Forelimb muscle (tissue), 1 donor: ENCODE measurements at places on chromosomes 12 and 14. TPM values are rescaled to one million over a fixed set of nuclear protein-coding genes. Genes with fewer than 3 reads are reported as not detected.

GRCh38 chr12:50192908-50193307 is 25.7 kb upstream of the CERS5 start:
- DNase-seq, result no peak

DNA sequence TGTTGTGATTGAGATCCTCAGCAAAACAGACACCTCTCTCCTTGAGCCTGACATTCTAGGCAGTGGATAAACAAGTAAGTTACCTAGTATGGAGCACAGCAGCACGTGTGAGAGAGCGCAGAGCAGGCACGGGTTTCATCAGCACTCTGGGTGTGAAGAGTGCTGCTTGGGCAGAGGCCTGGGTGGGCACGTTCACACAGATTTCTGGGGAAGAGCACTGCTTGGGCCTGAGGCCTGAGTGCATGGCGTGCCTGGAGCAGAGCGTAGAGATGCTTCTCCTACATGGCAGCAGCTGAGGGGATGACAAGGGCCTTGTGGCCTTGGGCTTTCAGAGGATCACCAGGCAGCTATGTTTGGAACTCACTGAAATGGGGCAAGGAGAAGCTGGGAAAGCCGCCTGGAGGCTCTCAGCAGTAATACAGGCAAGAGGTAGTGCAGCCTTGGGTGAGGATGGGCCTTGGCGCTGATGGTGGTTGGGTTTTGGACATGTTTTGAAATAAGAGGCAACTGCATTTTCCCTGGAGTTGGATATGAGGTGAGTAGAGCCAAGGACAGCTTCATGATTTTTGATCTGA is 17.6 kb downstream of the CKB start:
- no peak for DNase-seq

- DNase-seq, result no peak
Observed at GRCh38 chr14:104509673-104510072, 69.9 kb upstream of the C14orf180 start.

DNA sequence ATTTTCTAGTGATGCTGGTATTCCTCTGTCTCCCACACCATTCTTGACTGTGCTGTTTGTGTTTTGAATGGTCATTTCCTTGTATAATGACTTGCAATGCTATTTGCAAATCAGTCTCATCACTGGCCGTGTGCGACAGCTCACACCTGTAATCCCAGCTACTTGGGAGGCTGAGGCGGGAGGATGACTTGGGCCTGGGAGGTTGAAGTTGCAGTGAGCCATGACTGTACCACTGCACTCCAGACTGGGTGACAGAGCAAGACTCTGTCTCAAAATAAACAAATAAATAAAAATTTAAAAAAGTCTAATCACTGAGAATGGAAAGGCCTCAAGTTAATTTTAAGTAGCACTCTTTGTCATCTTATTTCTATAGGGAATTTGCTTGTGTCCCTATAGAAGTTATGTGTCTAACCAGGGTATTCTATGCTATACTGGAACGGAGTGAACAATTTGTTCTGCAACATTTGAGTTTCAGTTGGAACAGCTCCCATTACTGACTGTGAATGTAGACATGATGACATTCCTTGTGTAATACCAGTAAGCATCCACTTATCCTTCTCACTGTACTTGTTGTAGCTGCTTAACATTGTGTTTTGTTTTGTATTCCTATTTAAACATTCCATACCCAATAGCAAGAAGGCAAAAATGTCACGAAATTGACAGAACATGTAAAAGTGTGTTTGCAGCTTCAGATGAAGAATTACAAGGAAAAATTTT is 126.3 kb downstream of the MGST1 start:
- peak; percentile 17 for DNase-seq

- DNase-seq, result no peak
Observed at GRCh38 chr12:109946913-109947312, 46.8 kb downstream of the TCHP start.

DNA sequence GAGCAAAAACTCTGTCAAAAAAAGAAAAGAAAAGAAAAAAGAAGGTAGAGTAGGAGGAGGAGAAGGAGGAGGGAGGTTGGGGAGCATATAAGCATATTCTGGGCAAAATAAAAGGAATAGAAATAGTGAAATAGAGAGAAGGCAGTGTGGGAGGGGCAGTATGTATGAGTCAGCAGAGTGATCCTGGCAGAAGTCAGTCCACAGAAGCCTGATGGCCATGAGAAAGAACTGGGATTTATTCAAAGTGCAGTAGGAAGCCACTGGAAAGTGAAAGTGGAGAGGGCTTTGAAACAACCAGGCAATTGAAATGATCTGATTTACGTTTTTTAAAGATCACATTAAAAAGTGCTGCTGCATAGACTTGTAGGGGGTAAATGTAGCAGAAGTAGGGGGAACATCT is 368.6 kb upstream of the USP15 start:
- DNase-seq, result no peak

- no peak for DNase-seq
Observed at GRCh38 chr12:94553130-94553519, 93.5 kb upstream of the CEP83 start.

GRCh38 chr12:13843841-13844240 is 137.6 kb downstream of the GRIN2B start:
- DNase-seq, result no peak

- no peak for DNase-seq
Observed at GRCh38 chr12:69837657-69838415, 12.8 kb downstream of the MYRFL start.

GRCh38 chr12:44847888-44848702 is 28.0 kb downstream of the NELL2 start:
- DNase-seq, result no peak

GRCh38 chr14:99806836-99807235 is 13.6 kb downstream of the EML1 start:
- no peak for DNase-seq

DNA sequence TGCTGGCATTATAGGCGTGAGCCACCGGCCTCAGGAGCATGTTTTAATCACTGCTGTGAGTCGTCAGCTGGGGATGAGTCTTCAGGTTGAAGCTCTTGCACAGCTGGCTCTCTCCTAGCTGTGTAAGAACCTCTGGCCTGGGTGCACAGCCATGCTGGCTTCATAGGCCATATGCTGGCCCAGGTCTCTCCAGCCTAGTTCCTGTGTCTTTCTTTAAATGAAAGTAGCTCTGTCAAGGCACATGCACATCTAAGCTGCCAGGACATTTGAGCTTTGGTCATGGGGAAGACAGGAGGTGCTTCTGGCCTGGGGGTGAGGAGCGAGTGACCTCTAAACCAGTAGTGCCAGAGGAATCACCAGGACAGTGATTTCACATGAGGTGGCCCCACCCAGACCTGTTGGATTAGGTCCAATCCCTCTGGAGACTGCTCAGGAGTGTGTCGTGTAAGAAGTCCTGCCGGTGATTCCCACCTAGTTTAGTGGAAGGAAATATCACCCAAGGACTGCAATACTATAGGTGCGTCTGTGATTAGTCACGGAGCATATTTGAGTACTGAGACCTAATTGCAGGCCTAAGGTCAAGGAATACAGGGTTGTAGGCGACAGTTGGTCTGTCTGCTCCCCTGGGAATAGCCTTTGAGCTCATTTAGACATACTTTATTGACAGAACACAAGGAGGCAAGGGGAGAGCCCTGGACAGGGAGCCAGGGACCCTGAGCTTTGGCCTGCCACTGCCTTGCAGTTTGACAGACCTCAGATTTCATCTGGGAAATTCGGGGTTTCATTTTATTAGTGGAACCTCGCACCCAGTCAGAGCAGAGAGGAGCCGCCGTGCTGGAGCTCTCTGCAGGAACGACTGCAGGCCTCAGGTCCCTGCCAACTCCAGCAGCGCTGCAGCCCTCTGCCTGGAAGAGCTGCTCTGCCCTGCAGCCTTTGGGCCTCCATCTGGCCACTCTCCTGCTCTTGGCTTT is 67.0 kb downstream of the ANKRD9 start:
- DNase-seq, result no peak

DNA sequence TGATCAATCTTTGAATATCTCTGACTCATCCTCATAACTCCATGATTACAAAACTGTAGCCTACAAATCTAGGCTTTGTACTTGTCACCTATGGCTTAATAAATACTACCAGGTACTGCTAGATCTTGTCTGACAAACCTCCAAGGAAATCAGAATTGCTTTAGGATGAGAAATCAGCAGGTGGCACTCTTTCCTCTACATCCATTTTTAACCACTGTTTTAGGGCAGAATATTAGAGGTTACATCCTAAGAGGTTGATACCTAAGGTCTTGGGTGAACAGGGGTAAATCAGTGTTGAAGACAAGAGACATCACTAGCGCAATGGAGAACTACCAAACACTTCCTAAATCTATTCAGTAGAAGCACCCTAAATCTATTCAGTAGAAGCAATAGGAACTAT is 63.1 kb upstream of the SOX5 start:
- no peak for DNase-seq

GRCh38 chr14:78358591-78358990 is 188.4 kb downstream of the NRXN3 start:
- no peak for DNase-seq

DNA sequence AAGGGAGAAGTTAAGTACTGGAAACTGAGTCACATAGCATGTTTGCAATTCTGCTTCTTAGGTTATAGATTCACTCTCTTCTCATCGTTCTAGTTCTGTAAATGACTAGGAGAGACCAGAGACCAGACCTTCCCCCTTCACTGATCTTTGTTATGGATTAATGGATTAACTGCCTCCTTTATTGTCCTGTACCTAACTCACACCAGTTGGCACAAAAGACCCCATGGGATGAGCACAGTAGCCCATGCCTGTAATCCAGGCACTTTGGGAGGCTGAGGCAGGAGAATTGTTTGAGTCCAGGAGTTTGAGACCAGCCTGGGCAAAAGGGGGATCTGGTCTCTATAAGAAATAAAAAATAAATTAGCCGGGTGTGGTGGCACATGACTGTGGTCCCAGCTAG is 20.8 kb downstream of the BCAT1 start:
- no peak for DNase-seq

GRCh38 chr12:121443193-121443870 is 43.4 kb downstream of the RNF34 start:
- no peak for DNase-seq

- DNase-seq, result no peak
Observed at GRCh38 chr14:104322531-104323366, 184.4 kb downstream of the KIF26A start.

DNA sequence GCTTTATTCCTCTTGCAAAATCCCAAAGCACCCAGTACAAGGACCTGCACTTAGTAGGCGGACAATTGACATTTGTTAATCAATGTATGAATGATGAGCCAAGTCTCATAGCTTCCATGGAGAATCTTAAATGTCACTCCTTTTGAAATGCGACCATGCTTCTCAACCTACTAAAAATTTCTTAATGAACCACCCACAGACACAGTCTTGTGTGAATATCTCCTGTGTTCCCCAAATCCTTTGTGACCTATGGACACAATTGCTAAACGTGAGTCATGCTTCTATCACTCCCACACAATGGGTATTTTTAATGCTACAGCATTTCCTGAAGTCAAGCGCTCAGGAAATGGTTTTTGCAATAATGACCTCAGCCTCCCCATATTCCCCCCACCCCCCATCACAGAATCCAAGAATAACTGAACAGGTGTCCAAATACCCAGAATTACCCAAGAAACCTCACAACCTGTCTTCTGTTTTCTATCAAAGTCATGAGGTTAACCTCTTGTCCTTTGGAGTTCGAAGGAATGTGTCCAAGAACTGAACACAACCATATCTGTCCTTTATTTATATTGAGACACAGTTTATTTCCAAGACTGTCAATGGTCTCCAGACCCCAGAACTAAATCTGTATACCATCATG is 163.6 kb upstream of the PLEKHG7 start:
- no peak for DNase-seq

The IL22 gene
- not detected for polyA plus RNA-seq

The FAM90A1 gene
- 1.8 TPM for polyA plus RNA-seq

The SERPINA9 gene
- not detected for polyA plus RNA-seq

The KRT85 gene
- polyA plus RNA-seq, result not detected

The PLEKHA5 gene
- polyA plus RNA-seq, result 14.7 TPM

The ABCD4 gene
- polyA plus RNA-seq, result 62.4 TPM

The CAPZA3 gene
- polyA plus RNA-seq, result not detected

The KLRC1 gene
- polyA plus RNA-seq, result 0.37 TPM
